ENCODE measurements at places on chromosomes 4 and X.

DNA sequence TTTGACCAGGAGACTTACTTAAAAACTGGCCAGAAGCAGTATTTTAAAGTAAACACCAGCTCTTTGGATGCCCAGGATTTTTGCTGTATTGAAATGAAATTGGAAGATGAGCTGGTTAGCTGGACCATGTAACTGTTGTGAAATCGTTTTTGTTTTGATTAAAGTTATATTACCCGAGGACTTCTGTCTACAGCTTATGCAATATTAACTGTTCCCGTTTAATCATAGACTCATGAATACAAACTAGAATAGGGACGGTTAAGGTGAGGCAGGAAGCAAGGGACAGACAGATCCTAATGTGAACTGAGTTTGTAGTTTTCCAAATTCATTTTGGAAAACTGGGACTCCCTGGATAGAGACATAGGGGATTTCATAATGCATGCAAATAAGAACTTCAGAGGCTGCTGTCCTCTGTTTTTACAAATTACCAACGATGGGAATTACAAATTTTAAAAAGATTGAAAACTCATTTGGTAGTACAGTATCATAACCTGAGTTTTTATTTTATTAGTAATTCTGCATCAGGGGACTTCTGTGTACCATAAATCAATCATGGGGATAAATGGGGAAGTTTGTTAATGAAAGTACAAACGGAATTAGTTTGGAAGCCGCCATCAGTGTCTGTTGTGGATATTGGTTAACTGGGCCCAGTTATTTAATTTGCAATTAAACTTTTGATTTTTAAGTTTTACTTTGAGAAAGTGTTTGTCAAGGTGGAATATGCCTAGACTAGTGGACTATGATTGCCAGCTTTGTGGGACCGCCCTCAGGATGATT lies 304.4 kb downstream of the AFF2 start:
- DNase-seq: no peak

GRCh38 chrX:23482561-23482960 lies 147.9 kb downstream of the PTCHD1 start:
- DNase-seq: no peak

DNA sequence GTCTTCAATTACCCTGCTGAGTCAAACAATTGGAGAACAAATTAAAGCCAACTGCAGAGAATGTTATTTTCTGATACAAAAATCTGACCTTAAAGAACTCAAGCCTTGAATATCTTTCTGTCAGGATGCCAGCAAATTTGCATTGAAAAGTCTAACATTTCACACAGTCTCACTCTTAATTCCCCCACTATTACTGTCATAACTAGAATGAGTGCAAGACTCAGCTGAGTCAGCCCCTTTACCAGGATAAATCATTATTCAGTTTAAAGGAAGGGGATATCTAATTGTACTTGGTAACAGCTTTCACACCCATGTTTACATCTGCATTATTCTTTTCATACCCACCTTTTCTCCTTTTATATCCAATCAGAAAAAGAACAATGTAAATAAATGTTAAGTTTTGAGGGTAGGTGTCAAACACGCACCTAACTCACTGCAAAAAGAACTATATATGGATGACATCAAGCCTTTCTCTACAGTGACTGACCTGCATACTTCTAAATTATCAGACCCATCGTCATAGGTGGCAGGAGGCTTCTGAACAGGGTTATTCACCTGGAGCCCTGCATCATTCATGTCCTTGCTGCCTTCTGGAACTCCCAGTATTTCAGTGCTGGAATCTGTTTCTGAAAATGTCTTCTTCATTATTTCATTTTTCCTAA lies 117.4 kb downstream of the TMA16 start:
- DNase-seq: no peak

GRCh38 chr4:141595531-141595930 lies 40.9 kb upstream of the IL15 start:
- no peak for DNase-seq

DNA sequence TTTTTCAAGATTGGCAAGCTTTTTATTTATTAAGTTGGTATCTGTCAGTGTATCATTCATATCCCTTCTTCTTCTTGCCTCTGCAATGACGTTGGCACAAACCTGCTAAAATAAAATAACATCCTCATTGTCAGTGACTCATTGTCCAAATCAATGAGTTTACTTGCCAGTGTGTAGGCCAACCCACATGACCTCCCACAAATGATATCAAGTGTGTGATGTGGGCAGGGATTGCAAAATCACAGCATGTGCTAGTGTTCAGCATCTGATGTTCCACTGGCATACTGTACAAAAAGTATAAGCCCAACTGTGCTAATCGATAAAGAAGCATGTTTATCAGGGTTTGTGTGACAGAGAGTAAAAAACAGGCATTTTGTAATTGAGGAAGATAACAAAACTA lies 25.5 kb downstream of the GPAT3 start:
- DNase-seq: peak; percentile 80

DNA sequence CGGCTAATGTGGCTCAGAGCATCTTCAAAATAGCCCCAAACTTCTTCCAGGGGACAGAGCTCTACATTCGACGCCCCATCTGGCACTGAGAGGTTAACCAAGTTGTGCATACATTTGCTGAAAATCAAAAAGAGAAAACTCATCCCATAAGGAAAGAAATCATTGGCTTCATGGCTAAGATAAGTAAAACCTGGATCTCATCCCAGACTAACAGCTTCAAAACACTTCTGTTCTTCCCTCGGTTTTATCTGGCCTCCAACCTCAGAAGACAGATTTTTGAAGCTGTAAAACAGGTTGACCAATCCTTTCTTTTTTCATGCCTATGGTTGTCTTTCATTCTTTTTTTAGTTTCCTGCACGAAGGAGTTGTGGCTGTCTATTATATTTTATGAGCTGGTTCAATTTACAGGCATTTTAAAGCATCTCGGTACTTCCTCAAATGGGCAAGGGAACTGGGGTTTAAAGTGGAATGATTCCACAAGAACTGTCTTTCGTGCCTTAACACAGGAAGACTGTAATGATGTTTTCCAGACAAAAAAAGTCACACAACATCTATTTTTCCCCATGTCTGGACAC lies 107.6 kb downstream of the DLG3 start:
- DNase-seq: no peak

- DNase-seq: peak; percentile 52
These were observed 16.6 kb downstream of the GPKOW start for GRCh38 chrX:49106930-49107329.

GRCh38 chrX:103585411-103586313 lies at the start of gene TCEAL4:
Gene TCEAL4, plus strand, starts transcription at chrX:103585515. Its CDS starts 1,161 bp downstream, at chrX:103586676.
- peak; percentile 56 for DNase-seq

DNA sequence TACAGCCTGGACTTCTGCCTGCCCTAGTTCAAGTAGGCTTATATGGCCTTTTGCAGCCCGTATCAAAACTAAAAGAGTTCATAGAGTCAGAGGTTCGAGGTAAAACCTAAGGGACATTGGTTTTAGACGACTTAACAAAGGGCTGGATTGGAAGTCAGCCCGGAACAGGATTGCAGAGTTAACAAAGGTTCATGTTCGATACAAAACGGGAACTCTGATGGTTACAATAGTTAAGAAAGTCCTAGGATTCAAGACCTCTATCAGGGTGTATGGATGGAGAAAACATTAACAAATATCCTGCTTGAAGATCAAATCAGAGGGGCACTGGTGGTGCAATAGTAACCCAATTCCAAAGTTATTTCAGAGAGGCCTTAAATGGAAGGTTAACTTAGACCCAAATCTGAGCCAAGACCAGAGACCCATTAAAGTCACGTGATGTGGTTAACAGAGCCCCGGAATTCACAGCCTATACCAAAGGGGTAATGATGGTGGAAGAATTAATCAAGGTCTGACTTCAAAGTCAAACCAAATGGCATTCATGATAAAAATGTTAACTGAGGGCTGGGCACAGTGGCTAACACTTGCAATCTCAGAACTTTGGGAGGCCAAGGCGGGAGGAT lies 656 bp upstream of the ZNF630 start:
- DNase-seq: no peak

- no peak for DNase-seq
These were observed 486 bp downstream of the ABLIM2 start for GRCh38 chr4:8157944-8158709.

DNA sequence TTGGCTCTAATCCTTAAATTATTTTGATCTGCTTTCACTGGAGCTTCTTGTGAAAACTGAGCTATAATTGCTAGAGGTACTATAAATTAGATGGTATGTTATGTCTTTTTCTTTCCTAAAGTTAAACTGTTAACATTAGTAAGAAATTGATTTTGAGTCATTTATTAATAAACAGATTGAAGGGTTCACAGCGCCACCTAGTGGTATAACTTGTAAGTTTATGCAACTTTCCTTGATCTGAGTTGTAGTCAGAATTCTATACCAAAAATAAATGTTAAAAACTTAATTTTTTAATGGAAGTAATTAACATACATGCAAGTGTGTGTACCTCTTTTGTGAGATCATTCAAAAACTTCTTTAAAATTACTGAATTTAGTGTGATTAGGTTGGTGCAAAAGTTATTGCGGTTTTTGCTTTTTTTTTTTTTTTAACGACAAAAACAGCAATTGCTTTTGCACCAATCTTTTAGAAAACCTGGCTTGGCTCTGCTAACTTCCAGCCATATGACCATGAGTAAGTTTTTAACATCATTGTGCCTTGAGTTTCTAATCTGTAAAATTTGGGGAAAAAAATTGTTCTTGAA lies 151.5 kb downstream of the CENPC start:
- DNase-seq: peak; percentile 63

DNA sequence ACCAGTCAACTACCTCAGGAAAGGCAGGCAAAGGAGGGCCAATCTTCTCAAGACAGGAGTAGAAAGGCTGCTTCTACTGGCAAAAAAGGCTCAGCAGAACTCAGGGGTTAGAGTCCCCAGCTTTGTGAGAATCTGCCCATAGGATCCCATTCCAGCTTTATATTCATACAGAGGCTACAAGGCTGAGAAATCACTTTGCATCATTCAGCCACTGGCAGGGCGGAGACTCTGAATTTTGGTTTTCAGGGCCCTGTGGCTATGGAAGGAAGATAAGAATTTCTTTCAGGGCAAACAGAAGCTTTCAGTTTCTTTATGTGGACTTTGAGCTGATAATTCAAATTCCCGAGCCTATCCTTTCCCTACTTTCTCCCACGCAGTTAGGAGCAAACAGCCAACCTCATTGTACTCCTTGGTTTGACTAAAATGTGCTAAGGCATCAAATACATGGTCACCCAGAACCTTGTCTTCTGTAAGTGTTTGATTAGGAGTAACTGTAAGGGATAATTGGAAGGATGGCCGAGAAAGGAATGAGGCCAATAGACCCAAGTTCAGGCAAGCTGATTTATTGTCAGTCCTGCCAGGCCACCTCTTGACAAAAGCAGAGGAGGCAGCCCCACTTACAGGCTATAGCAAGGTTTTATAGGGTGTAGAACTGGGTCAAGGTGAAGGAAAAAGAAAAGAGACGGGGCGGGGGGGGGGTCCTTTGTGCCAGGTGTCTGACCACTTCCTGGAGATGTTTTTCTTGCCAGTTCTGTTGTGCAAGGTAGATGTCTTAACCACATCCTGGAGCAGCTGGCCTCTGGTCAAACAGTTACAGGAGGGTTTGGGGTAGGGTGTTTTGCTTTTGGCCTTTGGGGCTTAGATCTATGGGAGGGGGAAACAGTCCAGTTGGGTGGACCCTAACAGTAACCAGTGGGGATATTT lies 165.3 kb upstream of the PPP1R2C start:
- DNase-seq: no peak

- peak; percentile 92 for DNase-seq
These were observed 100.7 kb downstream of the SYNPO2 start for GRCh38 chr4:118989098-118990080.

DNA sequence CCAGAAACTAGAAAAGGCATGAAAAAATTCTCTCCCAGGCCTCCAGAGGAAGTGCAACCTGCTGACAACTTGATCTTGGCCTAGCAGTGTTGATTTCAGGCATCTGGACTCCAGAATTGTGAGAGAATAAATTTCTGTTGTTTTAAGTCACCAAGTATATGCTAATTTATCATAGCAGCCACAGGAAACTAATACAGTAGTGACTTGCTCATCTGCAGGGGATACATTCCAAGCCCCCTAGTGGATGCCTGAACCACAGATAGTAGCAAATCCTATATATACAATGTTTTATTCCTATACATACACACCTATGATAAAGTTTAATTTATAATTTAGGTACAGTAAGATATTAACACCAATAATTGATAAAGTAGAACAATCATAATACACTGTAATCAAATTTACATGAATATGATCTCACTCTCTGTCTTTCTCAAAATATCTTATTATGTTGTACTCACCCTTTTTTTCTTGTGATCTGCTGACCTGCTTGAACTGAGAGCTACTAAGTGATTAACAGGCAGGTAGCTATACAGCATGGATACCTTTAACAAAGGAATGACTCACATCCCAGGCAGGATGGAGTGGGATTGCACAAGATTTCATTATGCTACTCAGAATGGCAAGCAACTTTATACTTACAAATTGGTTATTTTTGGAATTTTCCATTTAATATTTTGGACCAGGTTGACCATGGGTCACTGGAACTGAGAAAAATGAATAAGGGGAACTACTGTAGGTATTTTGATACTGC lies 501.1 kb downstream of the KCNIP4 start:
- peak; percentile 0 for DNase-seq

- peak; percentile 46 for DNase-seq
These were observed 763.8 kb upstream of the AADAT start for GRCh38 chr4:170853422-170854021.

DNA sequence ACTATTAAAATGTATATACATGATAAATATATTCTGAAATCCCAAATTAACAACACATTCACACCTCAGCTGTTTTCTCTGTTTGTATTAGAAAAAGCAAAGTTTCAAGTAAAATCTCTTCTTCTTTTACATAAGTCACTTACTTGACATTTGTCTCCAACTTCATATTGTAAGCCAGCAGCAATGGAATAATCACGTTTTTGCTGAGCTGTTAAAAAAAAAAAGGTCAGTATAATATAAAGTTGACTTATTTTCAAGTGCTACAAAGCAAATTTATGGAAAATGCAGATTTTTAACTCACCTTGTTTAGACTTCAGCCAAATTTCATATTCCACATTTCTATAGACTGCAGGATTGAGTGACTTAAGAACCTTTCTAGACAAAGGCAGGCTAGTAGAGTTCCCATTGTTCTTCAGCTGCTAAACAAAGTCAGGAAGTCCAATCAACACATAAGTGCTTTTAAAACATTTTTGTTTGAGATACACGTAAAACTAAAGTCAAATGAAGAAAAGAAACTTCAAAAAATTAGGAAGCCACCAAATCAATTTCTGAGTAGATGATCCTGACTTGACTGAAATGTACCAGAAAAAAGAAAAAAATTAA lies 25.0 kb downstream of the OTUD4 start:
- no peak for DNase-seq
